ENCODE measurements at places on chromosomes 6 and 20. TPM values are rescaled to one million over a fixed set of nuclear protein-coding genes. Genes with fewer than 3 reads are reported as not detected.

DNA sequence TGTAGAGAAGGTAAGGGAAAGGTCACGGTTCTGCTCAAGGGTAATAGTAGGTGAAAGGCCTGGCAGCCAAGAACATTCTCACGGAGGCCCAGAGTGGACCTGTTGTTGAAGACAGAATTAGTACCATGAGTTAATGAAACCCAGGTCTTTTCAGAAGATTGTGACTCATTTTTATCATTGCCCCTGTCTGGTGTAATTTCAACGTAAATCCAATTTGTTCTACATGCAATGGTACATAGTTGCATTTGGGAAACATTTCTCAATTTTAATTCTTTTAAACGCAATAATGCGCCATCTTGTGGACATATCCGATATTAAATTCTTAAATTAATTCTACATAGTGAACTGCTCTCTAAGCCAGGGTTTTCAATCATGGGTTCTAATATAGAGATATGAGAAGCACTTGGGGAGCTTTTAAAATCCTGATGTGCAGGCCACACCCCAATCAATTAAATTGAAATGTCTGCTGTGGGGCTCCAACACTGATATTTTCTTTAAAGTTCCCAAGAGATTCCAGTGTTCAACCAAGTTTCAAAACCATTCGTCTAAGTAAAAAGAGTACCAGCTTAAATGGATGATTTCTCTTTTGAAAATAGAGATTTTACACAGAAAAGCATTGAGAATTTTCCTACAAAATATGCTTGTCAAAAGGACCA lies 257.4 kb downstream of the PLCB1 start:
- no peak overlapping the region for H3K4me3 ChIP-seq
- peak; percentile 47 for DNase-seq
- no peak overlapping the region for H3K27ac ChIP-seq
- H3K27me3 ChIP-seq: no peaks in the 10 kb centered on the region
- peaks cover 4% of the 10 kb centered on the region for H3K36me3 ChIP-seq

DNA sequence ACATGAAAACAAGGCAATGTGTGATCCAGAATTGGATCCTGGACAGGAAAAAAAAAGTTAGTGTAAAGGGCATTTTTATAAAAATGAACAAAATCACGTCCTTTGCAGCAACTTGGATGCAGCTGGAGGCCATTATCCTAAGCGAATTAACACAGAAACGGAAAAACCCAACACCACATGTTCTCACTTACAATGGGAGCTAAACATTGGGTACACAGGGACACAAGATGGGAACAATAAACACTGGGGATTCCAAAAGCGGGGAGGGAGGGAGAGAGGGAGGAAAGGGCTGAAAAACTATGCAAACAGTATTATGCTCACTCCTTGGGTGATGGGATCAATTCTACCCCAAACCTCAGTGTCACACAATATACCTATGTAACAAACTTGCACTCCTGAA lies 91.4 kb upstream of the BTBD3 start:
- no peaks in the 10 kb centered on the region for H3K36me3 ChIP-seq
- peaks cover 11% of the 10 kb centered on the region for H3K4me1 ChIP-seq
- DNase-seq: no peak
- H3K27me3 ChIP-seq: peaks cover 3% of the 10 kb centered on the region
- no peak overlapping the region for H3K27ac ChIP-seq

GRCh38 chr6:132499757-132500156 lies 13.2 kb downstream of the STX7 start:
- no peak overlapping the region for H3K4me3 ChIP-seq
- H3K27ac ChIP-seq: no peak overlapping the region
- H3K27me3 ChIP-seq: peaks cover under 1% of the 10 kb centered on the region

- no peaks in the 10 kb centered on the region for H3K36me3 ChIP-seq
- peaks cover 17% of the 10 kb centered on the region for H3K27me3 ChIP-seq
- no peak overlapping the region for H3K4me3 ChIP-seq
- DNase-seq: no peak
These were observed 27.0 kb upstream of the SERPINB1 start for GRCh38 chr6:2868637-2869036.

DNA sequence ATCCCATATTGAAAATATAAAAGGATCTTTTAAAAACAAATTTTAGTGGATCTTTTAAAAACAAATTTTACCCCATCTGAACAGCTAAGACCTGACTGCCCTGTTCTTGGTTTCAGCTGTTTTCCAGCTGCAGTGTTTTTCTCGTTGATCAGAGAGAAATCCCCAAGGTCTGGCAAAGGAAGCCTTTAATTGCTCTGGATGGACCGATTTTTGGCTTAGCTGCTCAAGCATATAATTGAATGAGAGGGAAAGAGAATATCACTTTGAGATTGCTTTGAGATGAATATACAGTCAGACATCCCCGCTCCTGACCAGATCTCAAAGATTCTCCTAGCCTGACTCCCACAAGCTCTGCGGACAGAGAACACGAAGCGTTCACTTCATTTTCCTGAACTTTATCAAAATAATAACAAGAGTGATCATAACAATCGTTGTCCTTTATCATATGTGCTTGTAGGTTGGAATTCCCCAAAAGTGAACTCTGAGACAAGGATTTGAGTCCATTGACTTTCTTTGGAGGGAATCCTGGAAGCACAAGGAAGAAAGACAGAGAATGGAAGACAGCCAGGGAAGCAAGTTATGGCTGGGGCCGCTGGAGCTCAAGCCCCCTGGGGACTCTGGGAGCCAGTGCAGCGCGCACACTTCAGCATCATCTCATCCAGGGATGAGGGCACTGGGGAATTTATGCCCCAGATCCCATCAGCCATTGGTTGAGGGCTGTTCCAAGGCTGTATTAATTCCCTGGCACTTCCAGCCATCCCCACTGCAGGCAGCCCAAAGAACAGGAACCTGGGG lies 101.3 kb downstream of the SNX5 start:
- peaks cover 42% of the 10 kb centered on the region for H3K4me1 ChIP-seq
- no peak overlapping the region for H3K27ac ChIP-seq
- DNase-seq: no peak
- H3K4me3 ChIP-seq: no peak overlapping the region

GRCh38 chr6:30691208-30691847 lies 544 bp upstream of the NRM start:
- peak overlapping the region; percentile 89 for H3K27ac ChIP-seq
- peak overlapping the region; percentile 90 for H3K4me3 ChIP-seq
- no peak for DNase-seq
- peaks cover 3% of the 10 kb centered on the region for H3K27me3 ChIP-seq

GRCh38 chr6:156273065-156273711 lies 504.0 kb upstream of the ARID1B start:
- no peak overlapping the region for H3K4me3 ChIP-seq
- H3K27me3 ChIP-seq: peaks cover 3% of the 10 kb centered on the region
- no peaks in the 10 kb centered on the region for H3K36me3 ChIP-seq
- no peaks in the 10 kb centered on the region for H3K4me1 ChIP-seq

DNA sequence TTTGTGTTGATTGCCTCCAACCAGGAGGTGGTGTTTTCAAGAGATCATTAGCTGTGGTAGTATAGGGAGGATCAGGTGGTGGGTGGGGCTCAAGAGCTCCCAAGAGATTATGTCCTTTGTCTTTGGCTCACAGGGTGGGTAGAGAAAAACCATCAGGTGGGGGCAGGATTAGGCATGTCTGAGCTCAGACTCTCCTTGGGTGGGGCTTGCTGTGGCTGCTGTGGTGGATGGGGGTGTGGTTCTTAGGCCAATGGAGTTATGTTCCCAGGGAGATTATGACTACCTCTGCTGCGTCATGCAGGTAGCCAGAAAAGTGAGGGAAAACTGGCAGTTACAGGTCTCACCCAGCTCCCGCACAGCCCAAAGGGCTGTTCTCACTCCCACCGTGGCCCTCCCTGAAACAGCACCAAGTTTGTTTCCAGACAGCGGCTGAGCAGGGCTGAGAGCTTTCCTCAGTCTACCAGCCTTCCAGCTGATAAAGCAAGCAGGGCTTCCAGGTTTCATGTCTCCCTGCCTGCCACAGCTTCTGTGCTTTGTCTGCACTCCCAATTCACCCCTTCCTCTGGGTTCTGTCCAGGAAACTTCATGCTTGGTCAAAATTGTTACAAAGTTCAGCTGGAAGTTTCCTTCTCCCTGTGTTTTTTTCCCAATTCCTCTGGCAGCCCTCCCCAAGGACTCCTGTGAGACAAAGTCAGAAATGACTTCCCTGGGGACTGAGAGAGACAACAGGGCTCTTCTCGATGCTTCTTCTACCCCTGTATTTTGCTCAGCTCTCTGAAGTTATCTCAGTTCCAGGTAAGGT lies 481.1 kb upstream of the MAN1A1 start:
- no peak overlapping the region for H3K27ac ChIP-seq
- H3K4me1 ChIP-seq: no peaks in the 10 kb centered on the region
- no peak overlapping the region for H3K4me3 ChIP-seq
- no peaks in the 10 kb centered on the region for H3K27me3 ChIP-seq

GRCh38 chr20:60760256-60761000 lies 491.6 kb upstream of the CDH4 start:
- DNase-seq: no peak
- H3K27me3 ChIP-seq: no peaks in the 10 kb centered on the region
- H3K36me3 ChIP-seq: no peaks in the 10 kb centered on the region
- peak overlapping the region; percentile 7 for H3K4me3 ChIP-seq
- H3K27ac ChIP-seq: no peak overlapping the region

- no peaks in the 10 kb centered on the region for H3K27me3 ChIP-seq
- H3K27ac ChIP-seq: no peak overlapping the region
- no peak for DNase-seq
- H3K4me1 ChIP-seq: no peaks in the 10 kb centered on the region
- H3K4me3 ChIP-seq: no peak overlapping the region
These were observed 23.6 kb upstream of the NKAIN2 start for GRCh38 chr6:123780021-123780420.

GRCh38 chr6:144317736-144318135 lies 32.6 kb downstream of the UTRN start:
- H3K27me3 ChIP-seq: no peaks in the 10 kb centered on the region
- peak overlapping the region; percentile 76 for H3K4me3 ChIP-seq
- peaks cover 4% of the 10 kb centered on the region for H3K36me3 ChIP-seq
- peaks cover 76% of the 10 kb centered on the region for H3K4me1 ChIP-seq
- peak overlapping the region; percentile 65 for H3K27ac ChIP-seq

DNA sequence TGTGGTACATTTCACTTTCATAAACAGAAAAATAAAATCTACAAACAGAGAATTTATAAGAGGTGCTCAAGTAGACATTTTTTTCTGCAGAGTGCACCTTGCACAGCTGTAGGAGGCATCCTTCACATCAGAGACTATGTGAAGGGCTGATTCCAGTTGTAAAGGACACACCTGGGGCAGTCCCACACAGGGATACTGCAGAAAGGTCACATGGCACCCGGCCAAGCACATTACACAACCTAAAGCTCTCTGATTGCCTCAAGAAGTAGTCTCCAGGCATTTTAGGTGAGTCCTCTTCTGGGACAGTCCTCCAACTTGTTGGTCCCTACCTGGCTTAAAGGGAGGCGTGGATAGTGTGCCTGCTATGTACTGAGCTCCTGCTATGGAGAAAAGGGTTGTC lies 502.9 kb upstream of the NOX3 start:
- H3K27ac ChIP-seq: no peak overlapping the region
- H3K36me3 ChIP-seq: no peaks in the 10 kb centered on the region
- DNase-seq: no peak

- DNase-seq: no peak
- no peak overlapping the region for H3K27ac ChIP-seq
- H3K36me3 ChIP-seq: no peaks in the 10 kb centered on the region
- peaks cover 45% of the 10 kb centered on the region for H3K27me3 ChIP-seq
These were observed 25.1 kb upstream of the CDH22 start for GRCh38 chr20:46333161-46333991.

Gene SNAP91
- not detected for total RNA-seq

Gene GRIK2
- total RNA-seq: 30.3 TPM

Gene GJA1
- 91.1 TPM for total RNA-seq

Gene OLIG3
- total RNA-seq: not detected

Gene ERVFRD-1
- total RNA-seq: not detected

Gene RAMACL
- total RNA-seq: 2.7 TPM

All from HFFc6 (cell line).